Stimulated activated CD8-positive, alpha-beta memory T cell treated with anti-CD3 and anti-CD28 coated beads, Interleukin-4, amount 100 ng/mL, for 24 hours (primary cell): ENCODE measurements at places on chromosomes 16 and 17.

- no peak for DNase-seq
Observed at GRCh38 chr17:72811976-72812687, 280.4 kb downstream of the SLC39A11 start.

GRCh38 chr16:69286941-69287713 is 24.0 kb upstream of the VPS4A start:
- DNase-seq: no peak

DNA sequence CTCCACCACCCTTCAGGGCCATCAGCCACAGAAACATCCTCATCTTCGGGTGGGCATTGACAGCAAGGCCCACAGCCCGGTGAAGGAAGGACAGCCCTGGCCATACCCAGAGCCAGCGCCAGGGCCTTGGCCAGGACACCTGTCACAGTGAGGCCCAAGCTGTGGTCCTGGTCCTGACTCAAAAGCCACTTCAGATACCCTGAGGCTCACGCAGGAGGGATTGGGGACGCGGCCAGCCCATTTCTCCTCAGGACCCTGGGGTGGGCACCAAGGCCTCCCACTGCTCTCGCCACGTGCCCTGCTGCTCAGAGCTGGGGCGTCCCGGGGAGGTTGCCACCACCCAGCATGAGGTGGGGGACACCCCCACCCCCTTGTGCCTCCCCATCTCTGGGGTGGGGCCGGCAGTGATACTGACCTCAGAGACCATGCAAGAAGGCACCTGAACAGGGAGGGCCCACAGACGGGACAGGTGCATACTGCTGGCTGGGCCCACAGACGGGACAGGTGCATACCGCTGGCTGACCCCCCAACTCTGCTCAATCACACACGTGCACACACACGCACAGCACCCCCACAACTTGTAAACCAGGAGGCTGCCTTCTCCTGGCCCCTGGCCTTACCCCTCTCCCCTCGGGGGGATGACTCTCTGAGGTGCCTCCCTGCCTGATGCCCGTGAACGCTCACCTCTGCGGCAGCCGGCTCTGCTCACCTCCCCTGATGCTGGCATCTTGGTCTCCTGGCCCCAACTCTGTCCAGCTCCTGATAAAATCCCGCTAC is 14.2 kb downstream of the SLC7A5 start:
- DNase-seq: no peak

- DNase-seq: no peak
Observed at GRCh38 chr17:79463421-79464317, 147.2 kb downstream of the RBFOX3 start.

DNA sequence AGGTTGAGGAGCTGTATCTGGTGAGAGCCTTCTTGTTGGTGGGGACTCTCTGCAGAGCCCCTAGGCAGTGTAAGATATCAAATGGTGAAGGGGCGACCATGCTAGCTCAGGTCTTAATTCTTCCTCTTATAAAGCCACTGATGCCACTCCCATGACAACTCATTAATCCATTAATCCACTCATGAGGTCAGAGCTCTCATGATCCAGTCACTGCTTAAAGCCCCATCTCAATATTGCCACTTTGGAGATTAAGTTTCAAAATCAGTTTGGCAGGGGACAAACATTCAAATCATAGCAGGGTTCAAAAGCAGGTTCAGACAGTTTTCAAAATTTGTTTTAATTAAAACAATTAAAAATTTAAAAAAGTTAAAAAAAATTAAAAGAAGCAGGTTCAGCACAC is 13.1 kb upstream of the SPECC1 start:
- no peak for DNase-seq

DNA sequence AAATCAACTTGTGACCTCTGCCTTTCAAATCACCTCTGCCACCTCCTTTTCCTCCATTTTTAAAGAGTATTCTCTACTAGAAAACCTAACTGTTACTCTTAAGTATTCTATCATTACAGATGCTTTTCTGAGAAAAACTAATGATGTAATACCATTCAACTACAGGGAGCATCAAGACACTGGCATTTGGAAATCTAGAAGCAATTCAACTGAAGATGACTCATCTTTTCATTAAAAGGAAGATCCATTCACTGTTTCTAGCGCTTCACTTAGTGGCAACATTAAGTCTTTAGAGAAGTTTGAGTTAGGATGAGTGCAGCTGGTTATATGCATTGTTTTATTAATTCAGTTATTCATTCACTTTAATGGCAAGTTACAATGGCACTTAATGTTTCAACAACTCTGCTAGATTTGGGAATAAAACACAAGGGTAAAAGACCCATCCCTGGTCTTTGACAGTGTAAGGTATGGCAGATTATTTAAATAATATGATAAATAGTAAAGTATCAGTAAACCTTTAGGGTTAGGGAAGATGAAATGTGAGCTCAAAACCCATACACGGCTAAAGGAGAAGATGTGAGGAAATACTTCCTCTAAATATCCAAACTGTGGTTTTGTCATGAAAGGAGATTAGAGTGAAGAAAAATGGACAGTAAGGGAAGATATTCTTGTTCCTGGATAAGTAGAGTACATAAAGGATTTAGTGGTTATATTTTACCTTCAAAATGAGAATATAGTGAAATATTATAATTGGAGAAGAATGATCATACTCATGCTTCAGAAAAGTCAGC is 61.7 kb downstream of the KCNJ2 start:
- DNase-seq: no peak

- DNase-seq: no peak
Observed at GRCh38 chr16:59478838-59479237, 744.7 kb upstream of the GOT2 start.

GRCh38 chr16:87471278-87472141 is 21.3 kb downstream of the ZCCHC14 start:
- DNase-seq: no peak

- DNase-seq: no peak
Observed at GRCh38 chr17:30207655-30208054, 27.8 kb downstream of the SLC6A4 start.

GRCh38 chr16:69937465-69937951 is 13.6 kb upstream of the CLEC18A start:
- no peak for DNase-seq

DNA sequence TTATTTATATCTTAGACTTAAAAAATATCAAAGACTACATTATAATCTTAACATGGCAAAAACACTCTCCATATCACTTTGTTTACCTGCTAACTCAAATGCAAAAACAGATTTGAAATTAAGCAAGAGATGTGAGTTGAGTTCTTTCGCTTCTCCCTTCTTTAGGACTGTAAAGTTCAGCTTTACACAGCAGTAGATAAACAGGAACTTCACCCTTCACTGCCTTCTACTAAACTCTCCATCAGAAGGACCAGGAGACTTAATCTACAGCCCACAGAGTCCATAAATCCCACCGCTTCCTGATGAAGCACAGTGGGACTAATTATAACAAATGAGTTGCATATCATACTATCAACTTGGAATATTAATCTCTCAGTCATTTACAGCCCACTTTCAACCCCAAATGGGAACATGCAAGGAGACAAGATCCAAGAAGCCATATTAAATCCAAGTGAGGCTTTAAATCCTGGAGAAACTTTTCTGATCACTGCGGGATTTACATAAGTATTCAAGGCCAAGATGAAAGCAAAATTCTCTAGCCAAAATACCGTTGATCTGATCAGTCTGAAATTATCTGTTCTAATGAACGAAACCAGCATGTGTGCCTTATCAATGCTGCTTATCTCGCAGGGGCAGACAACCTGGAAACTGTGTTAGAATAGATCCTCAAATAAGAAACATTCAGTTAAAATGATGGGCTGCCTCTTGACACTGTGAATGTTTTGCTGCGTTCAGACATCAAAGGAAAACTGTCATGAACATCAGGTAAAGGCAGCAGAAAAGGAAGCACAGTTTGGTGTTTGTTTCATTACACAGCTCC is 1.6 kb downstream of the AMFR start:
- no peak for DNase-seq

- no peak for DNase-seq
Observed at GRCh38 chr17:301681-302299, 50.8 kb downstream of the RPH3AL start.

- DNase-seq: no peak
Observed at GRCh38 chr16:50464325-50465290, 83.6 kb upstream of the NKD1 start.

- DNase-seq: no peak
Observed at GRCh38 chr17:32993977-32994376, 2.3 kb downstream of the SPACA3 start.

GRCh38 chr17:21816592-21817567 is 124.6 kb downstream of the KCNJ18 start:
- DNase-seq: no peak

- DNase-seq: no peak
Observed at GRCh38 chr17:65704731-65705130, 143.3 kb upstream of the AXIN2 start.

GRCh38 chr16:6777624-6778023 is 555.0 kb upstream of the RBFOX1 start:
- no peak for DNase-seq
